ENCODE measurements at places on chromosomes 6 and 20.

GRCh38 chr20:11212272-11212671 is 538.5 kb upstream of the JAG1 start:
- DNase-seq: no peak

DNA sequence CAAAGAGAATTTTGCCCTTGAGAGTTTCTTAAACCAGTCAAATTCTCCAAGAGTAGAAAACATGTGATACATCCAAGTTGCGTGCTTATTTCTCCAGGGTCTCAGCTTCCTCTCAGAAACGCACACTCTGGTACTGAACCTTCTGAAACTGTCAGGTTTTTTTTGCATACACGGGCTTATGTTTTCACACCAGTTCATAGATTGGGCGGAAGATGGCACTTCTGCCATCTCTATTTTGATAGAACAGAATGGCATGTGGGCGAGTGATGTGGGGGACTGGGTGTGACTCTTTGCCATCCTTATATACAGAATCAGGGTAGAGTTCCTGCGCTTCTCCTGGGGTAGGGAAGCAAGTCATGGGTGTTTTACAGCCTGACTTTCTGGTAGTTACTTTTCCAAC is 56.4 kb downstream of the ADTRP start:
- no peak for DNase-seq

DNA sequence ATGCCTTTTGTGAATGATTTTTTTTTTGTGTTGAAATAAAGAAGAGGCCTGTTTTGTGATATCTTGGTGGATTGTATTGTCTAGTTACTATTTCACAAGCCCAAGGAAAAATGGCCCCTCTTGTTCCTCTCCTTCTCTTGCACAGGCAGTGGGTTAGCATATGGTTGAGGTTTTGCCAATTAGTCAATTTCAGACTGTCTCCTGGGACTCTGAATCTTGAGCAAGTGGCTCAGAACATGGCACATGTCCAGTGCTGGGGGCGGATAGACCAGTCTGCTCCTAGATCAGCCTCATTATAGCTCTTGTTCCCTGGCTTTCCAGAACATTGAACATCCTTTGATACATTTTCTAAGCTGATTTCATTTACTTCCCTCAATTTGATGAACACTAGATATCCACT is 589.2 kb downstream of the PHF3 start:
- DNase-seq: no peak

- no peak for DNase-seq
Measured at GRCh38 chr6:52908526-52908925, 972 bp downstream of the GSTA3 start.

- DNase-seq: peak; percentile 94
Measured at GRCh38 chr20:1718604-1719384, 61.2 kb upstream of the SIRPG start.

- peak; percentile 98 for DNase-seq
Measured at GRCh38 chr6:15504581-15505350, 158.1 kb downstream of the DTNBP1 start.

DNA sequence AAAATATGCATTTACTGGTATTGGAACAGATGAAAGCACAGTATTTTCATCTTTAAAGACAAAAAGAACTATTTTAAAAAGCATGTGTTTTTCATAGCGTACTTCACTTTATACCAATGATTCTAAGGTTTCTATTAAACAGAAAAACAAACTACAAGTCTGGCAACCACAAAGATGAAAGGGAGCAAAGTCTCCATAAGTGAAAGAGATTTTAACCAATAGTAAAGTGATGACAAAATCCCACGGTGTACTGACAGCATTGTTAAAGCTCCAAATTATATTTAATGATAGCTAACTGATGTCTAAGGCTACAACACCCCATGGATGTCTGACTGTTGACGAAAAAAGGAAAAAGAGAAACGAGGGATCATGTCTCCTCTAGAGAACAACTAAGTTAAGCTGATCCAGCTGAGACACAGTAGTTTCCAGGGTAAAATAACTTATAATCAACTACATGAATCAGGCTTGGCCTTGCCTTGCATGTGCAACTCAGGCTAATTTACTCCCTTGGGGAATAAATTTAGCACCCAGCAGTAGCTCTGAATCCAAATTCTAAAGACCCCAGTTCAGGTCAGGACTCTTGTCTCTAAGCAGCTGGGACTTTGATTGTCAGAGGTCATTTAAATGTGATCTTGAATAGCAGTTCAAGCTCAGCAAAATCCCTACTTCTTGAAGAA is 56.0 kb upstream of the TAB2 start:
- no peak for DNase-seq

DNA sequence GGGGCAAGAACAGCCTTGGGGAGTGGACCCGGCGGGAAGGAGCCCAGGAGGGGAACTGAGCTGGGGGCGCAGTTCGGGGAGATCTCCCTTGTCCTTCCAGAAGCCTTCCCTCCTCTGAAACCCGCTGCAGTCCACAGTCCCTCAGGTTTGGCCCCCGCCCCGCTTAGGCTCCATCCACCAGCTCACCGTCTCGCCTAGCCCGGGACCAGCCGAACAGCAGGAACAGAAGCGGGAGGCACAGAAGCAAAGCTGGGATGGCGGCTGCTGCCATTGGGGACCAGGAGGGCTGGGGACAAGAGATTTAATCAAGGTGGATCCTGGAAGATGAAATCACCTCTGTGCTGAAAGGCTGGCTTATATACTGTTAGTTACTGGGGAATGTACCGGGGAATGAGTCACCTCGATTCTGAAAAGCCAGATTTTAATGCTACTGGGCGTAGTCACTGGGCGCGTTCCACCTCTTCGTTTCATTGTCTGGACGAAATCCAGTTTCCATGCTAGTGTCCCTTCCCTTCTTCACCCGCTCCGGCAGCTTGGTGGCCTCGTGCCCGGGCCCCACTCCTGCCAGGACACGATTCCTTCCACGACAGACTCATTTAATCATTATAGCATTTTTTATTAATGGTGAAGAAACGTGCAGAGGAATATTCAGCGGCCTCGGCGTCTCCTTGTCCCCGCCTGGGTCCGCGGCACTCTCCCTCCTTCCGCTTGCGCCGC is at the start of gene RAET1L:
TSS of gene RAET1L (minus strand) at position 332 of the 717 bp plus-strand sequence. CDS start at position 271, 61 bp downstream.
- peak; percentile 66 for DNase-seq

DNA sequence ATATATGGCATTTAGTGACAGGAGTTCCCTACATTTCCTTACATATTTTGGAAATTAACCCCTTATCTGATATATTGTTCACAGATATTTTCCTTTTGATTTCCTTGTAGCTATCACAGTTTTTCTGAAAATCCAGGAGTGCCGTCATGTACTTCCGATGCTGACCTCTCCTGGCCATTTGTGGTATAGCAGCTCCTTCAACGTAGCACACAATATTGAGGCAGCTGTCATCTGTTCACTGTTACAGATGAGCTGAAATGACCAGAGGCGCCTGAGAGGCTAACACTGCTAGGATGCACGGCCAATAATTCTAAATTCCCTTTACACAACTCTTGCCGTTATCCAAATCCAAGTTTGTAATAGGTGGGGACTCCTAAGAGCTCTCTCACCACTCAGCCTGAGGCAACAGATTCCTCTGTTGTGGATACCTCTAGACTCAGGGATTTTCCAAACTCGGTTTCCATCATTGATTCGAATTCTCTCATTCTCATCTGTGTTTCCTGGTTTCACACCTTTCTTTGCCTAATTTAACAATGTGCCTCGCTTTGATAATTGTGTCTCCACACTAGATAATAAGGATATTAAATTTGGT is 53.0 kb downstream of the MMUT start:
- DNase-seq: peak; percentile 74

- DNase-seq: peak; percentile 56
Measured at GRCh38 chr6:12246900-12247299, 43.3 kb upstream of the EDN1 start.

GRCh38 chr6:72218125-72218524 is 331.8 kb downstream of the RIMS1 start:
- peak; percentile 40 for DNase-seq

GRCh38 chr20:37994512-37994911 is 38.7 kb downstream of the TTI1 start:
- DNase-seq: peak; percentile 22

DNA sequence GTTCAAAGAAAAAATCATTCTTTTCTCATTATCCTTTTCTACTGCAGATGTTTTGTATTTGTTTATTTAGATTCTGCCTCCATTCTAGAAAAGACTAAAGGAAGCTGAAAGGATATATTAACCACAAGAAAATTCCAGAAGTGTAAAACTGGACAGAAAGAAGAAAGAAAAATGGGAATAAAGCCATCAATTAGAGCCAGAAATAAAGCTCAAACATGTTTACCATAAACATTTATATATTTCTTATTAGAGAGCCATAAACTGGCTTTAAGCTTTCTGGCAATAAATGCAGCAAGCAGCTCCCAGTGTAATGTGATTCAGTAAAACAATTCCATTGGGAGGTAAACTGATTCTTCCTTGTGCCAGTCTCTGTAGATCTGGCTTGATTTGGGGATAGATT is 244.1 kb downstream of the PTPRK start:
- DNase-seq: no peak

GRCh38 chr6:52010145-52010544 is 77.3 kb downstream of the PKHD1 start:
- no peak for DNase-seq

DNA sequence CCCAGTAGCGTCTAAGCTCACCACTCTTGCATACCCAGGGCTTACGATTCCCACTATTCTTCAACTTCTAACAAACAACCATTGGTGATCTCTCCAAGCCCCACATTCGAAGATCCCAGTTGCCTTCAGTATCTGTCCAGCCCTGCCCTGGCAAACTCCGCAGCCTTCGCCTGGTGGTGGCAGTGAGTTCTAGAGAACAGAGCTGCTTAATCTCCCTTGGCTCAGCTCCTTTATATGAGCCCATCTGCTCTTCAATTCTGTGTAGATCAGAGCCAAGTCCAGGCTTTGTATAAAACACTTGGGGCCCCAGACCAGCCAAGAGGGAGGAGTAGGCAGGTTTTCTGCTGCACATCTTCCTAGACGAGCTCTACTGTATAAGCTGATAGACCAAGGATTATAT is 193.3 kb downstream of the PHACTR1 start:
- no peak for DNase-seq

- no peak for DNase-seq
Measured at GRCh38 chr6:42864602-42865001, 14.8 kb upstream of the RPL7L1 start.

DNA sequence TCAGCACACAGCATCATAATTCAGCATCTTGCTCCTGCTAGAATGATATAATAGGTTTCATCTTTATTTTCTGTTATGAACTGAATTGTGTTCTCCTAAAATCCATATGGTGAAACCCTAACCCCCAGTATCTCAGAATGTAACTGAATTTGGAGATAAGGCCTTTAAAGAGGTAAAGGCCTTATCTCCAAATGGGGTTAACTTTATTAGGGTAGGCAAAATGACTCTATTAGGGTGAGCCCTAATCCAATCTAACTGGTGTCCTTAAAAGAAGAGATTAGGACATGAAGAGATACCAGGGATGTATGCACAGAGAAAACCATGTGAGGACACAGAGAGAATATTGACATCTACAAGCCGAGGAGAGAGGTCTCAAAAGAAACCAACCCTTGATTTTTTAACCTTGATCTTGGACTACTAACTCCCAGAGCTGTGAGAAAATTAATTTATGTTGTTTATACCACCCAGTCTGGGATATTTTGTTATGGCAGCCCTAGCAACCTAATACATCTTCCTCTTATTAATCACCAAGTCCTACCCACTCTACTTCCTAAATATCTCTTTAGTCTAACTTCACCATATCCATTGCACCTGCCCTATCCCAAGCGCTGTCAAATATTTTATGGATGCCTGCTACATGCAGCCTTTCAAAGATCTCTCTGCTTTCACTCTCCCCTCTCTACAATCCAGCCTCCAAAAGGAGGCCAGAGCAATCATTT is 8.5 kb upstream of the MRS2 start:
- no peak for DNase-seq

DNA sequence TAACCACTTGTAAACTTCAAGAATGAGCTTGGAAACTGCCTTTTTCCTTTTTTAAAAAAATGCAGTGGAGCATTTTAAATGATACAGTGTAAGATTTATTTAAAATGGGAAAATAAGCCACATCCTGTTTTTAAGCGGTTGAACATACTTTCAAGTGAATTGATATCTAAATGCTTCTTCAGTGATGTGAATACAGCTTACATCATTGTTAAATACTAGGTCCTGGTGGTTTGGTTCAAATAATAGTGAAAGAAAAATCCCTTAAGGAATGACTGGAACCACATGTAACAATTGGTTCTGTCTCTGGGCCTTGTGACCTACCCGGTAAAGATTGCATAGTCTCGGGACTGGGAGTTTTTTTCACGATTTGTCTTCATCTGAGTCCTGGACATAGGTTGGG is 44.2 kb downstream of the BMP6 start:
- no peak for DNase-seq

- DNase-seq: no peak
Measured at GRCh38 chr6:88371480-88371879, 205.3 kb upstream of the CNR1 start.

DNA sequence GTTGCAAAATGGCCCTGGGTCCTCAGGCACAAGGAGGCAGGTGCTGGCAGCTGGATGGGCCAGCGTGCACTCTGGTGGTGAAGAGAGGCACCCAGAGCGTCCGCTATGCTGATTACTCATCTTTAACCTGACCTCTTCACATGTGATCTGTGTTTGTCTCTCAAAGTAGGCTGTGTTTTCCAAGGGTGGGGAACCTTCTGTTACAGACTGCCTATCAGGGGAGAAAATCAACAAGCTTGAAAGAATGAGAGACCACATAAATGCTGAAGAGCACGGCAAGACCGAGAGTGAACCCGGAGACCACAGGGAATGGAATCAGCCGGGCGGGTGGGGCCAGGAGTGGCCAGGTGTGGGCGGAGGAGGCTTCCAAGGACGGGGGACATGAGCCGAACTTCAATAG is 16.2 kb downstream of the BNIP5 start:
- DNase-seq: no peak

DNA sequence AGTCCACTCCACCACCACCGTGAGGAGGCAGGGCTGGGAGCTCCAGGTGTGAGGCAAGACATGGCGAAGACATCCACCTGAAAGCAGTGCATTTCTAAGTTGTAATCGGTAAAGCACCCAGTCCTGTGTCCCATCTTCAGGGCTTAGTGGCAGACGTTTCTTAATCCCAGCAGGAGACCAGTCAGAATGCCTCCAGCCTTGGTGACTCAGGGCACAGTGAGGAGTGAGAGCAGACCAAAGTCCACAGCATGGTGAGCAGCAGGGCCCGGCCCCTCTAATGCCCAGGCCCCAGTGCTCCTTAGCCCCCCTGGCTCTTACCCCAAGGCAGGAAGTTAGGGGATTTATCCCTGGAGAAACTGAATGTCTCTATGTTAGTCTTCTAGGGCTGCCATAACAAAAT is 183.9 kb downstream of the SYNDIG1 start:
- DNase-seq: peak; percentile 60

GRCh38 chr20:32339116-32339515 is 19.0 kb upstream of the ASXL1 start:
- no peak for DNase-seq
